ENCODE measurements at places on chromosomes 7 and 10. TPM values are rescaled to one million over a fixed set of nuclear protein-coding genes. Genes with fewer than 3 reads are reported as not detected.

DNA sequence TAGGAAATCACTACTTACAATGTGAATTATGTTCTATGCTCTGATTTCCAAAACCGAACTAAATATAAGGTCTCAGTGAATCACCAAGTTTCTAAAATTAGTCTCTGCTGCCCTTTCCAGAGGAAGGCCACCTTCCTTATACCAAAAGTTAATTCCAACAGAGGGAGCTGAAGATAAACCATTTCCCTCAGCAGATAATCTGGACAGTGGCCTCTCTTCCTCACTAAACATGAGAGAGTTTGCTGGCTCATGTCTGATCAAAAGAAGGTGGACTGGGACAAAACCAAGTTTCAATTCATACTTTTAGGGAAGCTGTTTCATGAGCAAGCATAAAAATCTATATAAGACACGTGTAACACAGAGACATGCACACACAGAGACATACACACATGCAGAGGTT, 6.4 kb downstream of the FEZF1 start:
- DNase-seq, result no peak

The HBP1 gene
- 207 TPM for total RNA-seq

GRCh38 chr10:117226813-117227451, 14.0 kb upstream of the SLC18A2 start:
- DNase-seq, result peak; percentile 41

The BMPER gene
- 0.70 TPM for total RNA-seq

DNA sequence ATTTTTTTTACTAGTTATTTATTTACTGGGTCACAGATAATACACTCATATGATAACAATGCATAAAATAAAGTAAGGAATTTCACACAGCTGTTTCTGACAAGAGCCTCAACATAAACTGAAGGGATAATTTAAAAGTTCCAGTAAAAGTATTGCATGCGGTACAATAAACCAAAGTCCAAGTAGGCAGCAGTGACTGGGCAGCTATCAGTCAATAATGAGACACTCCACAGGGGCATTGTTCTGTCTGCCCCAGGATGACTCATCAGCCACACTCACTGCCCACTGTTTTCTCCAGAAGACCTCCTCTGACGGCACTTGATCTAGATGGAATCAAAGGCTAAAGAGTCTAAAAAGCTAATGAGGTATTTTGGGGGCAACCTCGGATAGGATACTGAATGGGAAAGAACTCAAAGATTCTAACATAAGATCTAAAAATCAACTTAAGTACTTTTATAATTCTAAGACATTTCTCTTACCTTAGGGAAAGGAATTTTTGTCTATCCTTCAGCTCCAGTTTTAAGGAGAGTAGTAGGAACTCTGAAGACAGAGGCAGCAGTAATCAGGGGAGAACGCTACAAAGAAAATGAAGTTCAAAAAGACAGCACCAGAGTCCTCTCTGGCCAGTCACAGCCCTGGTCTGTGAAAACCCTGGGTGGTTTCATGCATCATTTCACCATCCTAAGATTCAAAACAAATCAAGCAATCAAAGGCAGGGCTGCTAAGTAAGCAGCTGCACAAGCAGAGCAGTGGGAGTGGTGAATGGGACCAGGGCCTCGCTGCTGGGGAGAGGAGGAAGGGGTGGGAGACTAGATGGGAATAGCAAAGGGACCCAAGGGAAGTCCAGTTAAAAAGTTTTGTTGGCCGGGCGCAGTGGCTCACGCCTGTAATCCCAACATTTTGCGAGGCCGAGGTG, 175.1 kb downstream of the AVL9 start:
- peak; percentile 80 for DNase-seq

The CHAT gene
- not detected for total RNA-seq

- DNase-seq, result no peak
Measured at GRCh38 chr10:11959966-11960365, 82.6 kb downstream of the UPF2 start.

The SLC26A5 gene
- 0.85 TPM for total RNA-seq

- DNase-seq, result no peak
Measured at GRCh38 chr7:87048839-87049238, 10.6 kb downstream of the ELAPOR2 start.

Data from dermis blood vessel endothelial cell (primary cell).